Progenitor cell of endocrine pancreas (in vitro differentiated cells): ENCODE measurements at places on chromosomes 5 and 9.

- no peak overlapping the region for H3K4me3 ChIP-seq
- H3K4me1 ChIP-seq = peaks cover 3% of the 10 kb centered on the region
- peaks cover 29% of the 10 kb centered on the region for H3K36me3 ChIP-seq
- H3K27me3 ChIP-seq = no peaks in the 10 kb centered on the region
- no peak overlapping the region for H3K27ac ChIP-seq
Observed at GRCh38 chr5:65955746-65956145, 29.4 kb downstream of the ERBIN start.

GRCh38 chr5:113742176-113742575 is 228.7 kb downstream of the YTHDC2 start:
- no peak overlapping the region for H3K4me3 ChIP-seq
- H3K4me1 ChIP-seq = peaks cover 1% of the 10 kb centered on the region
- no peak for DNase-seq
- no peak overlapping the region for H3K27ac ChIP-seq
- no peaks in the 10 kb centered on the region for H3K36me3 ChIP-seq
- H3K27me3 ChIP-seq = no peaks in the 10 kb centered on the region

DNA sequence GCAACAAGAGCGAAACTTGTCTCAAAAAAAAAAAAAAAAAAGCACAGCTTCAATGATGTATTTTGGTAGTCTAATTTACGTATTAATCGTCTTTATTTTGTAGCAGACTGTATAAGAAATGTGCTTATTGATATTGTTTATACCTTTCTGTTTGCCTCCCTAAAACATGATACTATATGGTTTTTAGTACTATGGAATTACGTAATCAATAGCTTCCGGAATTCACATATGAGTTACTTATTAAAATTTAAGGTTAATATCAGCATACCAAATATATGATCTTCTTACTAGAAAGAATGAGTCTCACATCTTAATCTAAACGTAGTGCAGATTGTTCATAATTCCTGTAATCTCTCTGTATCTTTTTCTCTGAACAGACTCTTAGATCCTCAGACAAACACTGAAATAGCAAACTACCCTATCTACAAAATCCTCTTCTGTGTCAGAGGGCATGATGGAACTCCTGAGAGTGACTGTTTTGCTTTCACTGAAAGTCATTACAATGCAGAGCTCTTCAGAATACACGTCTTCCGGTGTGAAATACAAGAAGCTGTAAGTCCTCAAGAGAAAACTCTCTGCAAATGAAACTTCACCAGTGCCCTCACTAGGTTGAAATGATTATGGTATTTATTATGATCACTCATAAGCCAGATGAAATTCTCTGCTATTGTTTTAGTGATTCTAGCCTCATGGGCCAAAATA is 44.4 kb upstream of the GPR21 start:
- peaks cover 10% of the 10 kb centered on the region for H3K36me3 ChIP-seq
- no peak overlapping the region for H3K27ac ChIP-seq
- DNase-seq = no peak

DNA sequence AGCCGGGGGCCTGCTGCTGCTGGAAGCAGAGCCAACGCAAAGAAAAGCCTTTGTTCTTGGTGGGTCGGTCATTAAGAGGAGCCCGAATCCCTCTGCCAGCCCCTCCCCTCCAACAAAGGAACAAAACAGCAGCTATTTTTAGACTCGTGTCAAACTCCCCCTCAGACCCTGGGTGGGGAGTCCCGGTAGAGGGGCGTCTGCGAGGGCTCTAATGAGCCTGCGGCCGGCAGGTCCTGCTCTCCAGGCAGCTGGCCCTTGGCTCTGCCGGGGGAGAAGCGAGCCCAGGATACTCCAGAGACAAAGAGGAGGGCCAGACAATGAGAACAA is 114.0 kb downstream of the LHX2 start:
- H3K4me3 ChIP-seq = no peak overlapping the region
- peaks cover 22% of the 10 kb centered on the region for H3K27me3 ChIP-seq
- H3K27ac ChIP-seq = no peak overlapping the region
- H3K36me3 ChIP-seq = no peaks in the 10 kb centered on the region

- H3K4me1 ChIP-seq = peaks cover 6% of the 10 kb centered on the region
- no peak for DNase-seq
- peaks cover 16% of the 10 kb centered on the region for H3K36me3 ChIP-seq
- no peaks in the 10 kb centered on the region for H3K27me3 ChIP-seq
Observed at GRCh38 chr9:37452611-37453010, 12.6 kb downstream of the ZBTB5 start.

DNA sequence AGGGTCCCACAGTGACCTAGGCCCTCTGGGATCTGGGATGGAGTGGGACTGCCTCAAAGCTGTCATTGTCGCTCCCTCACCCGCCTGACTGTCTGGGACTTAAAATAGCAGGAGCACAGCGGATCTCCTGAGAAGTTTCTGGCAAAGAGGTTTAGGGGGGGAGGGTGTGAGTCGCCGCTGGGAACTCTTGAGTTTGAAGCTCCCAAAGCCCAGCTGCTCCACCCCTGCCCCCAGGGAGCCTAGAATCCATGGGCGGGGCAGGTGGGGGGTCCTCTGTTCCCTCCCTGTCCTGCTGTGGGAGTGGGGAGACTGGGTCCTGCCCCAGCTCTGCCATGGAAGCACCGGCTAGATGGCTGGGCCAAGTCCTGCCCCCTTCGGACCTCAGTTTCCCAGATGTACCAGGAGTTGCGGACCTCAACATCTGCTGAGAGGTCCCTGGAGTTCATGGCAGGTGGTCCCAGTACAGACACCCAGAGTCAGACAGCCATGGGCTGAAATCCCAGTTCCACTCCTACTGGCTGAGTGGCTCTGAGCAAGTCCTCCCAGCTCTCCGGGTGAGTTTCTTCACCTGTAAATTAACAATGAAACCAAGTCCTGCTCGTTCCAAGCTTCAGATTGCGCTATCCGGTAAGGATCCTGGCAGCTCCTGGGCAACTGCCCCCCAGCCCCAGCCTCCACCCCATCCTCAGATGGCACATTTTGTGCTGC is 985 bp upstream of the WDR38 start:
- DNase-seq = no peak
- peak overlapping the region; percentile 64 for H3K4me3 ChIP-seq
- H3K27ac ChIP-seq = no peak overlapping the region
- H3K36me3 ChIP-seq = no peaks in the 10 kb centered on the region
